ENCODE measurements at places on chromosomes 5 and 9.

- no peak for DNase-seq
Observed at GRCh38 chr9:92247296-92247695, 46.2 kb downstream of the IARS1 start.

- DNase-seq, result no peak
Observed at GRCh38 chr5:19619571-19619970, 368.4 kb downstream of the CDH18 start.

- no peak for DNase-seq
Observed at GRCh38 chr9:137690930-137691645, 72.3 kb downstream of the EHMT1 start.

- no peak for DNase-seq
Observed at GRCh38 chr5:15516486-15516885, 16.5 kb downstream of the FBXL7 start.

GRCh38 chr9:2662496-2662895 is 40.9 kb downstream of the VLDLR start:
- no peak for DNase-seq

All from DMS79 treated with DMSO at 0.1 percent for 48 hours (cell line).